Heart left ventricle (tissue), 16 donors: ENCODE measurements at places on chromosomes 7 and 10. TPM values are rescaled to one million over a fixed set of nuclear protein-coding genes. Genes with fewer than 3 reads are reported as not detected.

- no peak for DNase-seq
Observed at GRCh38 chr7:116395141-116395791, 104.3 kb upstream of the CAV2 start.

- DNase-seq, result no peak
Observed at GRCh38 chr10:63446716-63447440, 18.9 kb downstream of the JMJD1C start.

GRCh38 chr10:123879606-123880257 lies 11.9 kb downstream of the CPXM2 start:
- DNase-seq, result no peak

The TLL2 gene
- 6.8 TPM for total RNA-seq

The ACSM6 gene
- not detected for total RNA-seq
